ENCODE measurements at places on chromosomes 7 and 10.

- DNase-seq = no peak
Measured at GRCh38 chr7:20896996-20897395, 110.3 kb upstream of the SP8 start.

GRCh38 chr7:90248706-90249105 lies 3.7 kb downstream of the CFAP69 start:
- no peak for DNase-seq

- DNase-seq = peak; percentile 49
Measured at GRCh38 chr7:2886900-2887299, 42.8 kb upstream of the GNA12 start.

GRCh38 chr10:133379801-133380666 lies 972 bp downstream of the PAOX start:
- DNase-seq = no peak

DNA sequence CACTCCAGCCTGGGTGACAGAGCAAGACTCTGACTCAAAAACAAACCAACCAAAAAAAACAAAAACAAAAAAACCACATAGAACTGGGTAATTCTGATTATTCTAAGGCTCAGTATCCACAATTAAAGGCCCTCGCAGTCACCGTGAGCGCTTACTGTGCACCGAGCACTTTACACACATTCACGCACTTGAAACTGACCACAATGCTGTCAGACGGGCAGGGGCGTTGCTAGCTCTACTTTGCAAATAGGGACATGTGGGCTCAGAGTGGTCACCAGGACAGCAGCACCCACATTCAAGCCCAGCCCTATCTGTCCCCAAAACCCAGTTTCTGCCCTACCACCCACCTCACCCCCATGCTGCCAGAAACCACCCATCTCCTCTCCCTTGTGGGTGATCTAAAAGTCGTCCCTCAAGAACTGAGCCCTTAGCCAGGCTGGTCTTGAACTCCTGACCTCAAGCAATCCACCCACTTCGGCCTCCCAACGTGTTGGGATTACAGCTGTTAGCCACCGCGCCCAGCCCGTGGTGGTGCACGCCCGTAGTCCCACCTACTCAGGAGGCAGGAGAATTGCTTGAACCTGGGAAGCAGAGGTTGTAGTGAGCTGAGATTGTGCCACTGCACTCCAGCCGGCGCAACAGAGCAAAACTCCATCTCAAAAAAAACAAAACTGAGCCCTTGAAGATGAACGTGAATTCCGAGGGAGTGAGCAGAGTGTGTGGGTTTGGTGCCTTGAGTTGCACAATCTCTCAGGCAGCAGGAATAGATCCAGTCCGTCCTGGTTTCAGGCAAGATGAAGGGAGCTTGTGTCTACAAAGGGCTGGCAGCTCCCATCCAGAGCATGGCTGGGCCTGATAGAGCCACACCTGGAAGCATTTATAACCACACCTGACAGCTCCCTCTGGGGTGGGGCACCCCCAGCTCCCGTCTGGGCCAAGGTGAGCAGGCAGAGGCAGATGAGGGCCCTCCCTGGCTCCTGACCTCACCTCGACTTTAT lies 5.4 kb upstream of the HSPB1 start:
- no peak for DNase-seq

DNA sequence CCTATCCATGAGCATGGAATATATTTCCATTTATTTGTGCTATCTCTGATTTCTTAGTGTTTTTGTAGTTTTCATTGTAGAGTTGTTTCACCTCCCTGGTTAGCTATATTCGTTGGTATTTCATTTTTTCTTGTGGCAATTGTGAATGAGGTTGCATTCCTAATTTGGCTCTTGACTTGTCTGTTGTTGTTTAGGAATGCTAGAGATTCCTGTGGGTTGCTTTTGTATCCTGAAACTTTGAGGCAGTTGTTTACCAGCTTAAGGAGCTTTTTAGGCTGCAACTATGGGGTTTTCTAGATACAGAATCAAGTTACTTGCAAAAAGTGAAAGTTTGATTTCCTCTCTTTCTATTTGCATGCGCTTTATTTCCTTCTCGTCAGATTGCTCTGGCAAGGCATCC lies 304.7 kb upstream of the GRM3 start:
- DNase-seq = no peak

- no peak for DNase-seq
Measured at GRCh38 chr10:92755725-92756124, 66.0 kb downstream of the HHEX start.

- DNase-seq = no peak
Measured at GRCh38 chr10:22042557-22043326, 39.2 kb upstream of the DNAJC1 start.

- DNase-seq = no peak
Measured at GRCh38 chr7:17279061-17279460, 19.4 kb upstream of the AHR start.

DNA sequence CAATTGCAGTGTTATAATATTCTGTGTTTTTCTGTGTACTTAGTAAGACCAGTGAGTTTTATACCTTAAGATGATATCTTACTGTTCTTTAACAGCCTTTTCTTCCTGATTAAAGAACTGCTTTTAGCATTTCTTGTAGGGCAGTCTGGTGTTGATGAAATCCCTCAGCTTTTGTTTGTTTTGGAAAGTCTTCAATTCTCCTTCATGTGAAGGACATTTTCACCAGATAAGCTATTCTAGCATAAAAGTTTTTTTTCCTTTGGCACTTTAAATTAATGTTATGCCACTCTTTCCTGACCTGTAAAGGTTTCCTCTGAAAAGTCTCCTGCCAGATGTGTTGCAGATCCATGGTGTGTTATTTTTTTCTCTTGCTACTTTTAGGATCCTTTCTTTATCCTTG lies 1059.8 kb downstream of the LRMDA start:
- no peak for DNase-seq
